IPS DF 19.7 (cell line): ENCODE measurements at places on chromosomes 2 and 18.

DNA sequence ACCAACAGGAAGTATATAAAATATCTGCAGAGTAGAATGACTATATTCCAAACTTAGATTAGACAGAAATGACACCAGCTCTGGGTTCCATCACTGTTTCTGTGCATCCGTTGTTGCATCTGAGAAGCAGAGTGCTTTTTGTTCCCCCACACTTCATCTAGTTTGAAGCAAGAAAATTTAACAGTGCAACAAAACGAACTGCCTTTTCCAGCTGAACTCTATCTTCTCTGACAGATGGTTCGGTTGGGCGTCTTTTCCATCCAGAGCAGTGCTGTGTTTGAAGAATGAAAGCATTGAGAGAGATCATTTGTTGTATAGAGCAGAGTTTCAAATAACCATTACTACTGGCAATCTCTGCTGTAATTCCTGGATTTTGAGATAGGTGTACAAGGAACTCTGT is 757.5 kb downstream of the DPP10 start:
- DNase-seq, result no peak

- no peak for DNase-seq
Observed at GRCh38 chr18:33749834-33750233, 171.8 kb downstream of the ASXL3 start.

GRCh38 chr2:99842451-99842850 is 299.9 kb downstream of the AFF3 start:
- DNase-seq, result no peak

GRCh38 chr2:204026294-204026693 is 89.7 kb downstream of the ICOS start:
- DNase-seq, result no peak

- DNase-seq, result no peak
Observed at GRCh38 chr2:5377323-5377722, 314.9 kb upstream of the SOX11 start.
